Eye (tissue), 1 donor: ENCODE measurements at places on chromosomes 2 and 18.

DNA sequence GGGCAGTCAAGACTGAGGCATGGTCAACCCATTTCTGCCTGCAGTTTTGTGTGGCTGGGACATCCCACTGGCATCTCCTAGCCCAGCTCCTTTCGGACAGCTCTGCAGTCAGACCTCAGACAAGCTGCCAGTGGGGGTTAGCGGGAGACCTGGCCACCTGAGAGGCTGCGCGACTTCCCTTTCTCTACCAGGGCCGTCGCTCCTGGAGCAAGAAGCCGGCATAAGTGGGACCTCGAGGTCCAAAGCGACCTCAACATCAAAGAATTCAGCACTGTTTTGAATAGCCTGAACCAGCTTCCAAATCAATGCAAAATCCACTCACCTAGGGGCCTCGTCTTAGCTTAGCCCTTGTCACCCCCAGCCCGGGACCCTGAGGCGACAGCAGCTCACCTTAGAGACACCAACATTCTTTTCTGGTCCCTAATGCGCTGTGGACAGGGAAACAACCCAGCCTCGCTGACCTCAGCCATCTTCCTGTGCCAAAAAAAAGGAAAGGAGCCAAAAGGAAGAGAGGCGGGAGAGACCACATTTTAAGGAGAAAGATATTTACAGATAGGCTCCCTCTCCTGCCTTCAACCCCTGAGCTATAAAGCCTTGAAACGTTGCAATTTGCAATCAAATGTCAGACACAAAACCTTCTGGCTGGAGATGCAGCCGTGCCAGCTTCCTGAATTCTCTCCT is 81.2 kb downstream of the GFPT1 start:
- DNase-seq, result no peak

DNA sequence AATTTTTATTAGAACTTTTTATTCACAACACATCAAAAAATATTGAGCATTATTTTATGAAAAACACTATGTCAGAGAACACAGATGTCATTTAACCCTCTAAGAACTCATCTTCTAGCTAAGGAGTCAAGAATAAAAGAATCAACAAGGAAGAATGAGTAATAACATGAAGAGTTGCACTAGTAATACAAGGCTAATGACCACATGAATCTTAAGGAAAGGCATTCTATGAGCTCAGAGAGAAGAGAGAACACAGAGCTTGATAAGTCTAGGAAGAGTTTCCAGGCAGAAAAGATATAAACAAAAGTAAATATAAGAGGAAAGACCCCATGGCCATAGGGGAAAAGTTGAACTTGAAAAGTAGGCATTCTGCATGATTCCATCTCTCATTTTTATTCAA is 166.5 kb downstream of the MAIP1 start:
- no peak for DNase-seq

GRCh38 chr18:8778824-8779223 is 73.5 kb downstream of the MTCL1 start:
- DNase-seq, result no peak

DNA sequence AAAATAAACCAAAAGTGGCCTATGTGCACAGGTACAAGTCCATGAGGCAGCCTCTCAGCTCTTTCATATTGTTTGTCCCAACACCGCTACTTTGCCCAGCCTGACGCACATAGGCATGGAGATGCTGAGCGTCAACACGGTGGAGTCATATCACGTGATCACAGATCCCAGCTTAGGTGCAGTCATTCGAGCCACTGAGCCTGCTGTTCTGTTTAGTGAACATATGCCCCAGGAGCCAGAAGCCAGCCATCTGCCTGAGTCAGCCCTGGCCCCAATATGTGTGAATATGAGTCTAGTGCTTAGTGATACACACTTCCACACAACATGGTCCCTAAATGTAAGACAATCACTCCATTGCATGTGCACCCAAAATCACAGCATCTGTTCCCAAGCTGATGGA is 88.2 kb upstream of the LCLAT1 start:
- DNase-seq, result peak; percentile 8

- no peak for DNase-seq
Observed at GRCh38 chr2:239167766-239168444, 232.9 kb downstream of the HDAC4 start.
